NCI-H524 (cell line): ENCODE measurements at places on chromosomes 1 and 21.
A peak's percentile ranks its signal among the peaks of the same experiment; 100 is the strongest.

DNA sequence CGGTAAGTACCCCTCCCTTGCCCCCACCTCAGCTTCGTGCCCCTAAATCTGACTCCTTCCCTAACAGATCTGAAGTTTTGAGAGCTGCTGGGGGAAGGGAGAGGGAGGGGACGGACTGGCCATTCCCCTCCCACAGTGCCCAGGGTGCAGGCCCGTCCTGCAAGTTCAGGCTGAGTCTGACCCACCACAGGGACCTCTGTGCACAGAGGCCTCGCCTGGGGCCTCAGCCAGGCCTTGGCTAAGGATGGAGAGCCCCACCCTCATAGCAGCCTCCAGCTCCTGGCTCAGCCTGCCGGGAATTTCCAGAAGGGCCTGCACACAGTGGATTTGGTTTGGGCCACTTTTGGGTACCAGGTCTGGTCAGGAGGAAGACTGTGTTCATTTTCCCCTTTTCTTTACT, 31.2 kb upstream of the TNFRSF1B start:
- no peak for DNase-seq

DNA sequence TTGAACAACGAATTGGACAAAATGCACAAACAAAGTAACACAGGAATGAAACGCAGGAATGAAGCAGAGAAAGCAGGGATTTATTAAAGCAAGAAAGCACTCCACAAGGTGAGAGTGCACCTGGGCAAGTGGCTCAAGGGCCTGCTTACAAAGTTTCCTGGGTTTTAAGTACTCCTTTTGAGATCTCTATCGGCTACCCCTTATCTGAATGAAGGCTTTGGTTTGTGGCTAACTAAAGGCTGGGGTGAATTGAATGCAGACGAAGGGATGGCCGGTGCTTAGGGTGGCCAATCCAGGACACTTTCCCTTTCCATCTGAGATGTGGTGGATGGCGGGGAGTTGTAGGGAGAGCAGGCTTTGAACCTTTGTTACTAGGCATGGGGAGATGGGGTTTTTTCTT, 151.4 kb upstream of the KIAA0040 start:
- DNase-seq, result no peak

DNA sequence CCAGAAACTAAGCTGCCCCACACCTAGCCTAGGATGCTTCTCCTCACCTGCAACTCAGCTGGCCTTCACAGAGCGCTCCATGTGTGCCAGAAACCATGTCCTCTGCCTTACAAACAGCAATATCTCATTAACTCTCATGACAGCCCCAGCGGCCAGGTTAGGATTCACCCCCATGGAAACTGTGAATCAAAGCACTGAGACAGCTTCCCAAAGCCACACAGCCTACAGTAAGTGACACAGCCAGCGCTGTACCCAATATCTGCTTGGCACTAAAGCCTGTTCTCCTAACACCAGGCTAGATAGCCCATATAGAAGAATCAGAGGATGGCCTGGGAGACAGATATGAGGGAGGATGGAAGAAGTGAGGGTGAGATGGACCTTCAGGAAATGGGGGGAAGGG, 13.5 kb downstream of the KCNN3 start:
- no peak for DNase-seq

DNA sequence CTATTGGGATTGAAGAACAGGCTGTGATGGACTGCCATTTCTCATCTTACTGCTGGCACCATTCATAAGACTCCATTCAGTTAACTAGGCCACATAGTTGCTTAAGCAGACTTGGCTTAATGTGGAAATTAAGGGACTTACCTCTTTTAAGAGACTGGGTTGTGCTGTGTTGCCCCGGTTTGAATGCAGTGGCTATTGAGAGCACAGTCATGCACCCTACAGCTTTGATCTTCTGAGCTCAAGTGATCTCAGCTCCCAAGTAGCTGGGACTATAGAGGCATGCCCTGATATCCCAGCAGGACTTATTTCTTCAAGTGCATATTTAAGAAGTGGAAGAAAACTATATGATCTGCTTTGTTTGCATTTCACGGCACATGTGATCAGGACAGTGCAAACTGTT, 181.1 kb downstream of the RASAL2 start:
- no peak for DNase-seq

DNA sequence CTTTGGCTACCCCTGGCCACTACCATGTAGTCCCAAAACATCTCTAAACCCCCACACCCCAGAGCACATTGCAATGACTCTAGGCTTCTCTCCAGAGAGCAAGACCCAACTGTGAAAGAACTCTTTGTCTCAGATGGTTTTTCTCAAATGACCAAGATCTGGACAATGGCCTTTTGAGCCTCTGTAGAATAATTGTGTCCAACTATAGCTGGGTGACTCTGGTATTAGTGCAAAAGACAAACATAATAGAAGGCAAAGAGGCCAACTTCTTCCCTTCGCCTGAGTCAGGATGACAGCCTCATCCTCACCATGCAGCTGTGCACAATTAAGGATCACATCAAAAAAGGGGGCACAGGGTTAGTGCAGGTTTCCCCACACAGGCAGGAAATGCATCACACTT, 139.6 kb downstream of the BRINP2 start:
- no peak for DNase-seq

DNA sequence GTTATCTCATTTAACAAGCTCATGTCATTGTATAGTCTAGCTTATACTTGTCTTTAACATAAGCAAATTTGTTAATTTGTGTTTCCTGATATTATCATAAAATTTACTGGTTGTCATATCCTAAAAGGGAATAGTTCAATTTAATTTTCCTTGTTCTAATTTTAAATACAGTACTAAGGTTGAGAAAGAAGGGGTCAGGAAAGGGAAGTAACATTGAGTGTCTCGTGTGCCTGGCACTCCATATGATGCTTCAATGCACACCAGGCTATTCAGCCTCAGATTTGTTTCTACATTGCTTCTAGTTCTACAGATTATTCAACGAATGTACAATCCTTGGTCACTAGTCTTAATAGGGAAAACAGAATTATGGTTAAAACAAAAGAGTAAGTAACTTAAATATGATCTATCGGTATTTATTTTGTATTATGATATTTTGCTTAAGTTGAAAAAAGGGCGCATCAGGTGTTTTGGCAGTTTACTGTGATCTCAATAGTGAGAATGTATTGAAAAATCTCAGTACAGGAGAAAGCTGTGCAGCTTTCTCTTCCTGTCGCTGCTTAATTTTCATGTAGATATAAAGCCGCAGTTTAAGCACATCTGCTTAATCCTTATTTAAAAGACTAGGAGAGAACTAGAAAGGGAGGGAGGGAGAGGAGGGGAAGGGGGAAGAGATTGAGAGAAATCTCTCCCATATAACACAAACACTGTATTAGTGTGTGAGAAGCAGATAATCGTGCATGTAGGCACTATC, 13.0 kb downstream of the PTPRC start:
- peak; percentile 46 for DNase-seq

- DNase-seq, result no peak
These were observed 2.9 kb upstream of the MATN1 start for GRCh38 chr1:30726236-30726635.

DNA sequence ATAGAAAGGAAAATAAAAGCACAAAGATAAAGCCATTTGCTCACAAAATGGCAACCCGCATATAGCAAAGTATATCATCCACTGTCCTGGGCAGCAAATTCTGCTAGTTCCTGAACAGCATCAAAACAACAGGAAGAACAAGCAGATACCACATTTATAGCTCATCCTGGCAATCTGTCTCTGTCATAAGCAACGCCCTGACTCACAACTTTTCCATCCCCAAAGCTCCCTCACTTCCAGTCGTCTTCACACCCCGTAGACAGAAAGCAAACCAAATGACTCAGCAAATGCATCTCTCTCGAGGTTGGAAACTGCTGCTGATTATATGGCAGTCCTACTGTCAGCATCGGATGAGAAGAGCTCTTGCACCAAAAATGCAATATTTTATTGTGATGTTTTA, 65.8 kb downstream of the AK5 start:
- DNase-seq, result no peak

- DNase-seq, result no peak
These were observed 28.2 kb upstream of the SYDE2 start for GRCh38 chr1:85228972-85229371.

- no peak for DNase-seq
These were observed 732 bp downstream of the SFN start for GRCh38 chr1:26863685-26864077.
